ENCODE measurements at places on chromosomes 3 and 15. TPM values are rescaled to one million over a fixed set of nuclear protein-coding genes. Genes with fewer than 3 reads are reported as not detected.

CAPN3 gene
- total RNA-seq: 1.5 TPM

DNA sequence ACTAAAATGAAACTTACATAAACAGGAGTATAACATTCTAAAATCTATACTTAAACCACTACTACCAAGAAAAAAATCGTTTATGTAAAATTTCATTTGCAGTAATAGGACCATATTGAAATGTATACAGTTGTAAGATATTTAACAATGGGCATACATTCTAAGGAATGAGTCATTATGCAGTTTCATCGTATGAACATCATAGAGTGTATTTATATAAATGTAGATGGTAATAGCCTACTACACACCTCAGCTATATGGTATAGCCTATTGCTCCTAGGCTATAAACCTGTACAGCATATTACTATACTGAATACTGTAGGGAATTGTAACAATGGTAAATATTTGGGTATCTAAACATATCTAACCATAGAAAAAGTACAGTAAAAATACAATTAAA, 79.5 kb downstream of the DPH6 start:
- no peak for DNase-seq

GRCh38 chr3:177195242-177195991, 1.9 kb downstream of the TBL1XR1 start:
- no peak for DNase-seq

DNA sequence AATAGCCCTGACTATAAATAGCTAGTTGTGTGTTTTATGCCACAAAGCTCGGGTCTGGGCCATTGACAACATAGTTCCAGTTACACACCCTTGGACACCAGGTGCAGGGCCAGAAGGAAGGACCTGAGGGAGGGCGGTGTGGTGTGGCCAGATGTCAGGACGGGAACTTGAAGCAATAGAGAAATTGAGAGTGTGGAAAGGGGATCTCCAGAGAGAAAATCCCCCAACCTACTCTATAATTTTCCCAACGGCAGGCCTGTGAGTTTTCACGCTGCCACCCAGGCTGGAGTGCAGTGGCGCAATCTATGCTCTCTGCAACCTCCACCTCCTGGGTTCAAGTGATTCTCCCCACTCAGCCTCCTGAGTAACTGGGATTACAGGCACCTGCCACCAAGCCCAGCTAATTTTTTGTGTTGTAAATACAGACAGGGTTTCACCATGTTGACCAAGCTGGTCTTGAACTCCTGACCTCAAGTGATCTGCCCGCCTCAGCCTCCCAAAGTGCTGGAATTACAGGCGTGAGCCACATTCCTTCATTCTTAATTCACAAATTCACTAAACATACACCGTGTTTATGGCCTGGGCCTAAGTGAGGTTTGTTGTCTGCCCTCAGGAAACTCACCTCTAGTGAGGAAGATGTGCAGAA, 70.8 kb upstream of the KLF13 start:
- no peak for DNase-seq

Measured in activated naive CD4-positive, alpha-beta T cell treated with anti-CD3 and anti-CD28 coated beads for 36 hours (primary cell).